ENCODE measurements at places on chromosomes 4 and X. TPM values are rescaled to one million over a fixed set of nuclear protein-coding genes. Genes with fewer than 3 reads are reported as not detected.
A peak's percentile ranks its signal among the peaks of the same experiment; 100 is the strongest.

AKAP17A gene
- total RNA-seq, result 25.9 TPM

GRCh38 chrX:97539970-97540519 is 656.3 kb downstream of the RPA4 start:
- H3K4me3 ChIP-seq, result no peak overlapping the region
- H3K27ac ChIP-seq, result no peak overlapping the region
- H3K36me3 ChIP-seq, result no peaks in the 10 kb centered on the region
- H3K4me1 ChIP-seq, result peaks cover 12% of the 10 kb centered on the region

- H3K27ac ChIP-seq, result no peak overlapping the region
- no peaks in the 10 kb centered on the region for H3K27me3 ChIP-seq
- no peaks in the 10 kb centered on the region for H3K4me1 ChIP-seq
- DNase-seq, result no peak
- H3K36me3 ChIP-seq, result no peaks in the 10 kb centered on the region
- H3K4me3 ChIP-seq, result no peak overlapping the region
These were observed 10.5 kb upstream of the GNPDA2 start for GRCh38 chr4:44736900-44737299.

DNA sequence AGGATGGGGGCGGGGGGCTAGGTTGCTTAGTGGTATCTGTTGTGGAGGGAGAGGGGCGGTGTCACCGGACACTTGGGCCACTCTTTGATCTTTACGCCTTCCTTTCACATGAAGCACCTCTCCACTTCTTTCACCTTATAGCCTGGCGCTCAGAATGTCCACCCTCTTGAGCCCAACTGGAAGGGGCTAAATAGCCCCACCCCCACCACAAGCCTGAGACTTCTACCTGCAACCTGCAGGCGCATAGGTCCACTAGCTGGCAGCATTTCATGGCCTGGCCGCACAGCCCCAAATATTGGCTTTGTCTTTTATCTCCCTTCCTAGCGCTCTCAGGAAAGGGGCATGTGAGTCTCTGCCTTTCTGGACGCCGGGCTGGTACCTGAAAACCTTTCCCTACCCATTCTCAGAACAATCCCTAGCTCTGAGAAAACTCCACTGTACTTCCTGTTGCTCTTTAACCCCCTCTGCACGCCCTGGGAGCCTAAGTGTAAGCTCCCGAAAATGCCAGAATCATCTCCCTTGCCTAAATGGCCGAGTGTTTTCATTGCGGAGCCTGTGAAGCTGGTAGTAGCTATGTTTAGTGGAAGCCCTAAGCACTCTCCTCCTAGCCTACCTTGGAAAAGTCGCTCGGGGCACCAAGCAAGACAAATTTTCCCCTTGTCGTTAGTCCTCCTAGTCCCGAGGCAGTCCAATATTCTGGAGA is 1.2 kb upstream of the TRPC5 start:
- peak overlapping the region; percentile 31 for H3K27ac ChIP-seq
- H3K4me1 ChIP-seq, result peaks cover 11% of the 10 kb centered on the region
- no peak for DNase-seq
- peak overlapping the region; percentile 78 for H3K4me3 ChIP-seq
- no peaks in the 10 kb centered on the region for H3K36me3 ChIP-seq
- peaks cover 7% of the 10 kb centered on the region for H3K27me3 ChIP-seq

GRCh38 chr4:40827758-40828157 is 78.0 kb downstream of the NSUN7 start:
- H3K27ac ChIP-seq, result no peak overlapping the region
- no peak overlapping the region for H3K4me3 ChIP-seq
- H3K4me1 ChIP-seq, result no peaks in the 10 kb centered on the region
- no peak for DNase-seq

PORCN gene
- 9.4 TPM for total RNA-seq
